ENCODE measurements at places on chromosomes 3 and 15.

DNA sequence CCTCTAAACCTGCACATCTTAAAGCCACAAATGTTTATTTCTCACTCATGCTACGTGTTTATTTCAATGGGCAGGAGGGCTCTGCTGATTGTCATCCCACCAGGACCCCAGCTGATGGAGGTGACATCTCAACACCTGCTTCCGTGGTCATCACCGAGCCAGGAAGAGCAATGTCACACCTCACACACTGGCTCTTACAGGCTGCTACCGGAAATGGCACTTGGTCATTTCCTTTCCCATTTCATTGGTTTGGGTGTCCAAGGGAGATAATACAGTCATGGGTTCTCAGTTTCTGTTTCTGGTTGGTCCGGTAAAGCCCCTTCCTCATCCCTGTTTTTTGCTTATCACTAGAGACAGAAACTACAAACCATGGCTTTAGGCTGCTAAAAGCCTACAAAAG is 41.9 kb downstream of the ABHD2 start:
- DNase-seq, result no peak

GRCh38 chr3:195764961-195765706 is 44.4 kb downstream of the MUC20 start:
- no peak for DNase-seq

DNA sequence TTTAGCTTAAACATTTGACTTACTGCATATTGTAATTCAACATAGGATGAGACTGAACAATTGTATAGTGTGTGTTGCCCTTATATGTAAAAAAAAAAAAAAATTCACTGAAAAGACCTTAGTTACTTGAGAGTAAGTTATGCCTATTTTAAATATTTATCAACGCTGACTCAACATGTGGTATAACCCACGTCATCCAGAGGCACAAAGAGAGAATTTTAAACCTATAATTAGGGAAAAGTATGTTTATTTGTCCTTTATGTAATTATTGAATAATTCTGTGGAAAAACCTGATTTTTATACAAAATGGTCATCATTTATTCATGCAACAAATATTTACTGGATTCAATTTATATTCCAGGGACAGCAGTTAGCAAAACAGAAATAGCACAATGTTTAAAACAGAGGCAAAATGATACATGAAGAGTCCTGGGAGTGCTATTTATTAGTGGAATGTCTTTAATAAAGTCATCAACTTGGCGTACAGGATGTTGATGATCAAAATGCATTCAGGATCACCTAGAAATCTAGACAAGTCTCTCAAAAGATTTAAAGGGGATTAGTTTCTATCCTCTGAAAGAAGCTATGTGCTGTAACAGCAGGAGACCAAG is 223.7 kb downstream of the PCCB start:
- no peak for DNase-seq

- no peak for DNase-seq
These were observed 134.3 kb downstream of the VGLL4 start for GRCh38 chr3:11509173-11510000.

- no peak for DNase-seq
These were observed 14.2 kb upstream of the ULK3 start for GRCh38 chr15:74857082-74857655.

GRCh38 chr3:100873611-100874010 is 119.6 kb downstream of the ABI3BP start:
- DNase-seq, result no peak

- no peak for DNase-seq
These were observed 10.4 kb upstream of the MME start for GRCh38 chr3:155069729-155070128.

DNA sequence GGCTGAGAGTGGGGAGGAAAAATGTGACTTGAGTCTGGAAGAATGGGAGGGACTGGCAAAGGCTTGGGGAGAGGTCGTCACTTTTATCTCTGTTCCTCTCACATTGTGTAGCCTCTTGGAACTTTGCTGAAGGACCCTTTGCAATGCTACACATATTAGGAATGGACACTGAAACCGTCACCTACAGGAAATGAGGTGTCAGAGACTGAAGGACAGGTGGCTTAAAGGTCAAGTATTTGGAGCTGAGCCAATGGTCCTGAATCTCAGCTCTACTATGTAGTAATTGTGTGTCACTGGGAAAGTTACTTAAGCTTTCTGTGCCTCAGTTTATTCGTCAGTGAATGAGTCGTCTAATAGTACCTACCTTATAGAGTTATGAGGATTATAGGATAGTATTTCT is 14.7 kb downstream of the MCTP2 start:
- DNase-seq, result no peak

- no peak for DNase-seq
These were observed 22.0 kb downstream of the CMSS1 start for GRCh38 chr3:99839613-99840012.

DNA sequence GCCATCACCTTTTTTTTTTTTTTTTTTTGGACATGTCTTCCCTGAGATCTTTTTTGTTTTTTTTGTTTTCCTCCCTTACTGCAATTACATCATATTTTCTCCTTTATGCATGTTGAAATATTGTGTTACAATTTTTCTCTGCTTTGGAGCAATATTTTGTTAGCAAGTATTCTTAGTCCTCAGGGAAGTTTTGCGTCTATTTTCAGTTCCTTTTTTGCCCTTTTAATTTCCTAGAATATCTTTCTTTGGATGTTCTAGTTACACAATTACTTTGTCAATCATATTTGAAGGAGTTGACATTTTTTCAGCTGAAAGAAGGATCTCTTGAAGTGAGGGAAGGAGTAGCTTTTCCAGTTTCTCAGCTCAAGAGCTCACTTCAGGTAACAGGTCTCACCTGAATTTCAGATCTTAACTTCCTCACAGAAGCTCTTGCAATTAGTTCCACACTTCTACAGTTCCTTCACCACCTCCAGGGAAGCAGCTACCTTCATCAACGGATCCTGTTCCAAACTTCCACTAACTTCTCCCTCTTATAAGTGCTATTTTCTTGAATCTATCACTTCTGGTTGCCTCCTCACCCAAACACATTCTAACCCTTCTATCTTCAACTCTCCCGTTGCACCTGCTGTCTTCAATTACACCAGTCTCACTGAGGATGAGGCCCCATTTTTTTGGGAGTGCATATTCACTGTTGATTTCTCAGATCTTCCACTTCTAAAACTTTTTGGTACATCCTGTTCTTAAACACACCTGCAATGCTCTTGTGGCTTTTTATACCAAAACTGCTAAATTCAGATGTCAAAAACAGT is 57.8 kb upstream of the CPOX start:
- no peak for DNase-seq

DNA sequence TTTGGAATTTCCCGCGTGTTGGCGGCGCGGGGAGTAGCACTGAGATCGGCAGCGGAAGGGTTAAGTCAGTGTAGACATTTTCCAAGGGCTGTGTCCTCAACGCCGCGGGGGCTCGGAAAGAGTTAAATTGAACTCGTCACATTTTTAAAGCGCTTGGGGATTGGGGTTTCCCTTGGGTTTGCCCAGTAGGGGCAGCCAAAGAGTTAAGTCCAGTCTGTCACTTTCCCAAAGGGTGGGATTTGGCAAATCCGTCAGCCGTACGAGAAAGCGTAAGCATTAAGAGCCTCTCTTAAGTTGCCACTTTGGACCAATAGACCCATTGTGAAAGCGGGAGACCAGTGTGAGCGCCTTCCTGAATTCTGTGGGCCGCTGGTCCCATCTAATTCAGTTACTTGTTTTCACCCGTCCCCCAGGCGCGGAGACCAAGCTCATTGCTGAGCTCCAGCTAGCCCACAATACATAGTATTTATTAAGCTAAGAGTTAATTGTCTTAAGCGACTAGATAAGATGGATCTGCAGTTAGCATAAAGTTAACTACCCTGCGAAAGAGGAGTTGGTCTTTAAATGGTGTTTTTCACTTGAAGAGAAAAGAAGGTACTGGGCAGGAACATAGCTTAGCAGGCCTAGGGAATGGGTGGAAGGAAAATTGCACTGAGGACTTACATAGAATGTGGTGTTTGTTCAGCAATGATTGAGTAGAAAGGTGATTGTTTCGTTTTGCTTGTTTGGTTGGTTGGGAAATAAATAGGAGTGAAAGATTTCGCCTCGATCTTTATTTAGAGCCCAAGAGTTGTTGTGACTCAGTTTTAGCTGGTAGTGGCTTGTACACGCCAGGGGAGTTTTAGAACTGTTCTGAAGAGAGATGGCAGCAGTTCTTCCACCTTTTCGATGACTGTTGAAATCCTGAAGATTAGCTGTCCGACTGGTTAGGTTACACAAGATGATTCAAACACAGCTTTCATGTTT is 932 bp downstream of the ARL8B start:
- DNase-seq, result peak; percentile 17

GRCh38 chr3:22117751-22118346 is 366.8 kb upstream of the ZNF385D start:
- DNase-seq, result no peak

DNA sequence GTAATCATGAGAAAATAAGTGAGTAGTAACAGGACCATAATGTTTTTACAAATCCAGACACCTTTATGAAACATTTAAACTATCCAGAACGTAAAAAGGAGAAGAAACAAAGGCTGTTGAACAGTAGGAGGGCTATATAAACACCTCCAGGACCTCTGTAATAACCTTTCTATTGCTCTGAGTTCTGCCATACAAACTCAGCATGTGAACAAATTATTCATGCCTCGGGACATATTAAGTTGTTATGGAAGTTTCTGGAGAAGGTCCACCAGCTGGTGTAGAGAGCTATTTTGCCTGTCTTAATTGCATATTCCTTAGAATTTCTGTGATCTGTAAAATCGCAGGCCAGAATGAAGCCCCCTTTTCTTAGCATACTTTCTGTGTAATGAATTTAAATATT is 256.3 kb downstream of the UBE2E2 start:
- DNase-seq, result no peak

GRCh38 chr15:87293031-87293430 is 963.5 kb downstream of the NTRK3 start:
- DNase-seq, result no peak

- DNase-seq, result no peak
These were observed 36.7 kb downstream of the ABTB1 start for GRCh38 chr3:127709320-127710060.

DNA sequence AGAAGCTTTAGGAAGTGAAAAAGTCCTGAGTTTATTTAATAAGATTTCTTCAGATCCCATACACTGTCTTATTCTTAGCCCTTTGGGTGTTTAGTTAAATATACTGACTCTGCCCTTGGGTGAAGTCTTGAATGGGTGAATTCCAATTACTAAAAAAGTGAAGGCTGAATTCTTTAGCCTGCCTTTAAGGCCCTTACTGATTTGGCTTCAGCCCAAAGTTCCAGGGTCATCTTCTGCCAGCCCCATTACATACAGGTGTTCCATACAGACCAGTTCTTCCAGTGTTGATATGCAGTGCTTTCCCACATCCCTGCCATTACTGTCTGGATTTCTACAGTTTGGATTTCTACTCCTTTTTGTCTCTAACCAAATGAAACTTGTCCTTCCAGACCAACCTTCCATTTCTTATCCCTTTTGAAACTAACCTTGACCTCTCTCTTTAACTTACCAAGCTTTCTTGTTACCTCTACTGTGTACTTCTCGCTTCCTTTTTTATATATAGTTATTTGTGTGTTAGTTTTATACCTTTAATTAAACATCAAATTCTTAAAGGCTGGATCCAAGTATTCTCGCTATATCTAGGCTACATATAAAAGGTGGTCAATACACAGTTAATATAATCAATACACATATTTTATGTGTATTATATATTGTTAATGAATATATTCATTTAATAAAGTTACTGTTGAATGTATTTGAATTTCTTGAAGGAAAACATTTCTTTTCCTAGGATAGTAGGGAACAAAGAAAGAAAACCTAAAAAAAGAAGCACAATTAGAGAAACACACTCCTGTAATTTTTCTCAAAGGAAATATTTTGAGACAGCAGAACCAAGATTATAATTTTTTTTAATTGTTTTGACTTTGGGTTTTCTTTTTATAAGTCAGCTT is 15.0 kb downstream of the MBNL1 start:
- DNase-seq, result no peak

DNA sequence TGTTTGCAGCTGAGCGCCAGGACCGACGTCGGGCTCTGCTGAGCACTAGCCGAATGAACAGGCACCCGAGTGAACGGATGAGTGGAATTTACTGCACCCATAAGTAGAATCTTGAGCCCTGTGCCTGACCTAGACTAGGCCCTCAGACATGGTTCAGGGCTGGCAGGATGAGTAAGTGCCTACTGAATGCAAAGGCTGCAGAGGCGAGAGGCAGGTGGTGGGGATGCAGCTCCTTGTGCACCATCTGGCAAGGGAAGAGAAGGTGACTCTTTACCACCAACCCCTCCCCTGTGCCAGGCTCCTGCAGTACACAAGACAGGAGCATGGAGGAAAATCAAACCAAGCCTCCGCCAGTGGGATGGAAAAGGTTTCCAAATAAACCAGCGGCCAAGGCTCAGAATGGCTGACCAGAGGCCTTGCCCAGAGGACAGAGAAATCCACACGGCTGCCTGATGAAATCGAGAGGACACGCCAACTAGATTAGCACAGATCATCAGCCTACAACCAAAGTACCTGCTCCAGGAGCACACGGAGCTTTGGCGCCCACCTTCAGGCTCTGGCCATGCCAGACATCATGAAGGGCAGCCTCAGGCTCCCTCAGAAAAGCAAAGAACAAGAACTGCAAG is 141.7 kb upstream of the IQSEC1 start:
- no peak for DNase-seq

- no peak for DNase-seq
These were observed 13.0 kb upstream of the TMEM115 start for GRCh38 chr3:50372349-50372748.

DNA sequence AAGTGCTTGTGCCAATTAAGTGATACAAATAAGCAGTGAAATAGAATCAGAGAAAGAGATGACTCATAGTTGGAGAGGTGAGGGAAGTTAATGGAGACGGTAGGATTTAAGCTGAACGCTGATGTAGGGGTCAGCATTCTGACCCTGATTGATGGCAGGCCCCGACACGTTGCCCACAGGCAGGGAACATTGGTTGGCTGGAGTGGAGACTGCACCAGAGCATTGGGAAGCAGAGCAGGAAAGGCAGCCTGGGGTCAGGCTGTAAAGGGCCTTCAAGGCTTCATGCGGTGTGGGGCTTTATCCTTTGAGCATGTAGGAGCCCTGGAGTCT is 68.6 kb downstream of the DCUN1D1 start:
- DNase-seq, result no peak

GRCh38 chr3:144743225-144743668 is 771.6 kb downstream of the DIPK2A start:
- no peak for DNase-seq

DNA sequence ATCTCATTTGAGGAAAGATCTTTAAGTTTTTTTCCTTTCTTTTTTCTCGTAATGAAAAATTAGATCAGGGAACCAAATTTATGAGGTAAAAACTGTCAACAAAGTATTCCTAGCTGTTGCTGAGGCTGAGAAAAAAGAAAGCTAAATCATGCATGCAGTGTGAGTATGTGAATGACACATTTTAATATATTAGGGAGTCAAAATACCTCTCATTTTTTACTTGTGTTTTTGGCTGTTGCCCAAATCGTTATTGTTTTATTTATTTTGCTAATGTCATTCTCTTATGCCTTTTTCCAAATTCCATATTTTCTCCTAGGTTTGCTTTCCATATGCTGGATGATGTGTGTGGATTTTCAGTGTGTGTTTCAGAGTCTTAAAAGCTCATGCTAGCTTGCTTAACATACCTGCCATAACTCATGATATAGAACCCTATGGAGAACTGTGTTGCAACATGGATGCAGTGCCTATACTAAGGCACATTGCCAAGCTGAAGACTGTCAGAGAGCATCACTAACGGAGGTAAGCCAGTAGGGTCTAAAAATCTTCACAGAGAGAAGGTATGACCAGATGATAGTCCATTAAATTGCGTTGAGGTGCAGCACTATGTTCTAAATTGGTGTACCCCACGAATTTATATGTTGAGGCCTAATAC is 629.5 kb upstream of the KCNMB2 start:
- DNase-seq, result no peak

Data from iPS DF 19.7 (cell line).